ENCODE measurements at places on chromosomes 4 and X.

DNA sequence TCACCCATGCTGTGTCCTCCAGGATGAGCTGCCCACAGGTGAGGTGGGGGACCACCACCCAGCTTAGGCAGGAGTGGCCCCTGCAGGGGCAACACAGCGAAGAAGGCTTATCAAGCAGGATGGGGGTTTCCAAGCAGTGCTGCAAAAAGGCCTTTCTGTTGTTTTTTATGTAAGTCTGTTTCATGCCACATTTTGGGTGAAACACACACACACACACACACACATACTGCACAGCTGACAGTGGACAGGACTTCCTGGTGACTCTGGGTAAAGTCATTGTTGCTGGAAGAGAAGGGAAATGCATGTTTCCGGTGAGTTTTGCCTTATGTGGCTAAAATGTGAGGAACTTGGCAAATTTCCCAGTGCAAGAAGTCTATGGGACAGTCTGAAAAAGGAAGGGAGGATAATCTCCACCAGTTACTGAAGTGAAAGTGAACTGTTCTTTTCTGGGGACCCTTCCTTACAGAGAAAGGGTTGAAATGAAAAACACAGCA, 119.2 kb downstream of the IRF2 start:
- DNase-seq = peak; percentile 28

- no peak for DNase-seq
Observed at GRCh38 chr4:154660052-154660451, 47.6 kb upstream of the FGG start.

GRCh38 chrX:9650091-9650490, 115.6 kb downstream of the GPR143 start:
- no peak for DNase-seq

DNA sequence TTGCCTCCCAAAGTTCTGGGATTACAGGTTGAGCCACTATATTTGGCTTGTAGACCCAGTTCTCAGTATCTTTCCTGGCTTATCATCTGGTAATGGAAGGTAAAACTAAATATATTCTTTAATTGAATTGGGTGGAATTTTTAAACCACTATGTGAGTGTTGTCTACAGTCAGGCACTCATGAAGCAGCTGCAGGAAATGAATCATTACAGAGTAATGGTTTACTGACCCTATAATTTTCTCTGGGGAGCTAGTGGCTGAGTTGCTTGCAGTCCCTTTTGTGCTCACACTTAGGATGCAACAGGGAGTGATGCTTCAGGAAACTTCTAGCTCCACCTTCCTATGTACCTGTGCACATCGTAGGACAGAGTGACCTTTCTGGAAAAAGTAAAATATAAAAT, 4.1 kb upstream of the UGT2B7 start:
- DNase-seq = no peak

DNA sequence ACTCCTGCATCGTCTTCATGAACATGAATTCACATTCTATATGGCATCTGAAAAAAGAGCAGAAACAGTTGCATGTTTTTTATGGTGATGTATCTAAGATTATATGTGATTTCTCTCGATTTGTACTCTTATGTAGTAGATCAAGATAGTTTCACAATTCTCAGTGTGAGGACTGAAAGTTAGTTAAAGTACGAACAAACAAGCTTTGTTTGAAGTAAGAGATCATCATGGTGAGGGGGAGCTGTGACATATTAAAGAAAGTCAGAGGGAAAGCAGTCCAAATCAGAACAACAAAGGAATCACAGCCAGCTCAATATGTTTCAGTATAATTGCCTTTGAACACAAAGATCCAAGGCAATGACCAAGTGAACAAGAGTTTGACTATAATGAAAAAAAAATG, 1140.6 kb downstream of the SH3BGRL start:
- no peak for DNase-seq

- DNase-seq = no peak
Observed at GRCh38 chrX:110421500-110422455, 63.1 kb downstream of the RTL9 start.

DNA sequence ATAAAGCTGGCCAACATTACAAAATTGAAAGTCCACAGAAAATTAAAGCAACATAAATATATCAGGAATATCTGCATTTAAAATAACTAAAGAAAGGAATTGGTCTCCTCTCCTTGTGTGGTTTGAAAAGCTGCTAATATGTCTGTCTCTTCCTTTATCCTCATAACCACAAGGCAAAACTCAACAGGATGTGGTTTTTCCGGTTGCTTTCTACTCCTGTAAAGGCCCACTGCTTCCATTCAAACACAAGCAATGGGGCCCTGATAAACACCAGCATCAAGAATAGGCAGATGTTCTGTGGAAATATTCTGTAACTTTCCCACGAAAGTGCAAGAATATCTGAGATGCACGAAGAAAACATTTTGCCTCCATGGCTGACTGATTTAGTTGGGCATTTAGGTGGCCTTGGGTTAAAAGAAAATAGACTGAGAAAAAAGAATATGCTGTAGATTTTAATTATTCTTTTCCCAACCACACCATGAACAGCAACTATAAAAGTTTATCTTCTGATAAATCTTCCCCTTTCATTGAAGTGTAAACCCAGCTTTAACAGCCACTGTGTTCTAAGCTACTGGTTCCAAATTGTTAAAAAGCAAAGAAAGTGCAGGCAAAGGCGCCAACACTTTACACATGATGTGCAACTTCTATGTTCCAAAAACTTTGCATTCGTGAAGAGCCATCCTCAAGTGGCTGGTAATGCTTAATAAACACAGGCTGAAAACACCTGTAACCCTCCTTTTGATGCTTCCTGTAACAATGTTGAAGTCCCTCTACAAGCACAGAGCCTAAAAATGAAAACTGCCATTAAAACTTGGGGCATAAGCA, 50.5 kb upstream of the NDST3 start:
- no peak for DNase-seq

DNA sequence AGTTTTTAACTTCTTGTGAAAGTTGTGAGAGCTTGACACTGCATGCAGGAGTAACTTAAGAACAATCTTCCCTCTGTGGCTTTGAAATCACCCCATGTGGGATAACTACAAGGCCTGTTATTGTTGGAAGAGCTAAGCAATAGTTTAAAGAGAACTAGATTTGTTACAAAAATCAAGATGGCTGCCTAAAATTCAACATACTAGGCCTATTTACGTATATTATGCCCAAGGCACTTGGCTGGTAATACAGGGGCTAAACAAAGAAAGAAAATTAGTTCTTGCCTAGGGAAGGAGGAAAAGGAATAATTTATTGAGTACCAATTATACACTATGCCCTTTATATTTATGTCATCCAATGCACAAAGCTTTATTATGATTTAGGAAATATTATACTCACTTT, 36.1 kb downstream of the DMD start:
- DNase-seq = no peak

DNA sequence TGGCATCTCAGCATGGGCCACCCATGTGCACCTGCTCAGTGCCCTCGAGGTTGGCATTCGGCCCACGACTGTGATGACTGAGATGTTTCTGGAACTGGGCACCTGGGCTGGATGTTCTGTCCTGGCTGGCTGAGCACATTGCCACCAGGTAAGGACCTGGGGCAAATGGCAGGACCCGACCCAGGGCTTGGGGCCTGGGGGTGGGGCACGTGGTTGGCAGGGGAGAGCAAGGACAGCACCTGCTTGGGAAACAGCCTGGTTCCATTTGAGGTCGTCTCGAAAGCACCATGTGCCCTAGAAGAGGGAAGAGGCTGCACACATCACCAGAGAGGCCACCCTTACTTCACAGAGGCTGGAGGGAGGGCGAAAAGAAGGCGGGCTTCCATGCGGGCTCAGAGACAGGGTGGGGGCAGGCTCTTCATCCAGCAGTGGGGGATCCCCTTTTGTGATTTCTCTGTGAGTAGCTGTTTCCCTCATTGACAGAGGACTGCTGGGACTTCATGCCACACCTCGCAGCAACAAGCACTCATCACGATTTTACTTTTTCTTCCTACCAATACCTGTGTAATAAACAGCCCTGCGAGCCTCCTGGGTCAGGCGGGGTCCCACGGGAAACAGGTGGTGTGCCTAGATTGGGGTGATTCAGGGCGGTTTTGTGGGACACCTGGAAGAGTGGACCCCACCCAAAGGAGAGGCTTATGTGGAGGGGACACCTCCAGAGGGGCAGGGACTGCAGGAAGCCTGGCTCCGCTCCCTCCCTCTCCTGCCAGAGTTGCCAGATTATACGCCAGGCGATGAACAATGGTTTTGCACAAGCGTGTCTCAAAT, 12.0 kb downstream of the TMEM187 start:
- no peak for DNase-seq

GRCh38 chr4:76997532-76997931, 48.0 kb downstream of the SEPTIN11 start:
- DNase-seq = no peak

DNA sequence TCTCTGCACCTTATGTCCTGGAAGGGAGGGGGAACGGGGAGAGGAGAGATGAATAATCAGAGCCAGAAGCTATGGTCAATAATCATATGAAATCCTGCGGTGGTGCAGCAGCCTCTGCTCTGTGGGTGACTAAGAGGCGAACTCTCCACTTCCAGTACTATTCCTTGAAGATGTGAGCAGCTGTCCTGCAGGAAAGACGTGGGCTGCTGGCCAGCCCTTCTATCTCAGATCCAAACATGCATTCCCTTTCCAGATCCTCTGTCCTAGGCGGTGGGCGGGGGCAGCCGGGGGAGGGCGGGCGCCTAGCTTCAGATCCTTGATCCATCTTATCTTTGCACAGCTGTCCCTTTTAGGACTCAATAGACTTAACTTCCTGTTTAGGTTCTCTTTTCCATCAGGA, 34.5 kb downstream of the SPINK2 start:
- no peak for DNase-seq

GRCh38 chrX:124435616-124436015, 89.3 kb downstream of the SH2D1A start:
- DNase-seq = no peak

GRCh38 chr4:4950561-4951290, 68.5 kb downstream of the CYTL1 start:
- DNase-seq = no peak

DNA sequence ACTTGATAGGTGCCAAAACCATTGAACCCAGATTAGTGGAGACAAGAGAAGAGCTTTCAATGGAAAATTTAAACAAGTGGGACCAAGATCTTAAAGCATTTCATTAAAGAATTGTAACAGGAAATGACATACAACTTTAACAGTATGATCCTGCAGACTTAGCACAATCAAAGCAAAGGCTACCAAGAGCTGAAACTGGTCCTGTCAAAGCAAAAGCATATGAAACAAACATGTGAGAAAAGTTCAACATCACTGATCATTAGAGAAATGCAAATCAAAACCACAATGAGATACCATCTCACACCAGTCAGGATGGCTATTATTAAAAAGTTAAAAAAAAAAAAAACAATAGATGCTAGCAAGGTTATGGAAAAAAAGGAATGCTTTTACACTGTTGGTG, 425.6 kb downstream of the IL1RAPL1 start:
- no peak for DNase-seq

GRCh38 chr4:5753766-5754528, 42.9 kb downstream of the EVC start:
- DNase-seq = no peak

- DNase-seq = no peak
Observed at GRCh38 chrX:29792335-29792734, 423.0 kb upstream of the MAGEB2 start.

GRCh38 chrX:41823402-41823801, 99.4 kb downstream of the GPR82 start:
- no peak for DNase-seq

All from CD4-positive, alpha-beta T cell treated with Interleukin-6 at 100 ng/mL for 8 hours (primary cell).